ENCODE measurements at places on chromosomes 16 and 17.

DNA sequence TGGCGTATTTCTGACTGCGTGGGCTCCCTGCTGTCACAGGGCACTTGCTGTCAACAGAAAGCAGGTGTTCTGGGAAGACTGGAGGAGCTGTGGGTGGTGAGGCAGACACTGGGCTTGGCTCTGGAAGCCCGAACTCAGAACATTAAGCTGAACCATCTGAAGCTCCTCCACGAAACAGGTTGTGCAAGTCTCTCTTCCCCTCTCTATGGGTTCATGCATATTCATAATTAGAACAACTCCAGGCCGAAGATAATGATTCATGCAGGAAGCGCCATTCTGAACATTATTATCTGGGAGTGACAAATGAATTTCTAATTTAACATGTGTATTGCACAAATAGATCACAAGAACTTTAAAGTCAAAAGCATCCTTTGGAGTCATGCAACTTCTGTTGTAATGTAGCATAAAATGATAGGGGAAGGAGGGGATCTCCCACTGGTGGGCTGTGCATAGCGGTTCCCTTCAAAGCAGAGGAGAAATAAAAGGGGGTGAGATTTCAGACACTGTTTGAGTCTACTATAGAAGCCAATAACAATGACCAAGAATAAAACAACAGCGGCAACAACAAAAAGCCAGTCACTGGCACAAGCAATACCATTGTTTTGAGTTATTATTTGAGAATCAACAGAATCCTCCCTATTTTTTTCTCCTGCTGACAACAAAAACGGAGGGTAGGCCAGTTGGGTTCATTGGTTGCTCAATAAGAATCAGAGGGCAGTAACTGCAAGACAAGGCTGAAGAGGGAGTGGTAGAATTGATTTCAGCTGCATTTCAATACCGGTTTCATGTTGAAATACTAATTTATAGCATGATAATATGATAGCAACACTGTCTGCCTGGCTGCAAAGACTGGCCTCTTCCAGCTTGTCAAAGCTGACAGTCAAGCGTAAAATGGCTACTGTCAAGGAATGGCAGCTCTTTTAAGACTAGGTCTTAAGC lies 407.3 kb downstream of the XYLT1 start:
- DNase-seq = no peak

GRCh38 chr16:84454611-84455010 lies 49.8 kb downstream of the MEAK7 start:
- DNase-seq = no peak

DNA sequence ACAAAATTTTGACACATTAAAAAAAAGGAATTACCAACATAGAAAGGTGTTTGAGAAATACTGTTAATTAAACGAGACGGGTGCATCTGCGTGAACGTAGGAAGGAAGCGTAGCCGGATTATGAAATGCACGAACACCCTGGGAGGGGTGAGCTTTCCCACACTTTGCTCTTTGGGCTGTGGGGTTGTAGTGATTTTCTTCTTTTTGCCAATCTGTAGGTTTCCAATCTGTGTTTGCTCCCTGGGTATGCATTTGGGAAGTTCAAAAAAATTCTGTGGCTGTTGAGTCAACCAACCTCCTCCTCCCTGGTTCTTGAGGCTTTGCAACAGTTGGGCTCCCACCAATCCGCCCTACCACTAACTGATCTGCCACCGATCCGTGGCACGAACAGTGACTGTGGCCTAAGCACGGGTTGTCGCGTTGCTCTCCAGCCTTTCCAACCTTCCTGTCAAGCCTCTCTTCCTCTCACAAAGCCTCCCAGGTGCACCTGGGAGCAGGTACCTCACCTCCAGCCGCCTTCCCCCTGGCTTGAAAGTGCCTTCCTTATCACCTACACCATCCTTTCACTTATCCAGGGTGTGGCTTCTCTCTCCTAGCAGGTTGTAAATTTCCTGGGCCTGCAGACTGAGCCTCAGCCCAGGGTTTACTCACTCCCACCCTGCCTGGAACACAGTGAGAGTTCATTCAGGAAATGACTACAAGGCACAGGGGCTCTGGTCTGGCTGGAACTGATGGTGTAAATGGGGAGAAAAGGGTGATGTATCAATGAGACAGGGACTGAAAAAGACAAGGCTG lies 16.6 kb downstream of the RTN4RL1 start:
- DNase-seq = no peak

- DNase-seq = no peak
These were observed 56.3 kb downstream of the ARHGAP27 start for GRCh38 chr17:45376171-45377005.

- DNase-seq = no peak
These were observed 11.6 kb upstream of the TMEM100 start for GRCh38 chr17:55734128-55734781.

- DNase-seq = no peak
These were observed 1.0 kb downstream of the KAT8 start for GRCh38 chr16:31118223-31119155.

- DNase-seq = no peak
These were observed 92.0 kb downstream of the RBFOX3 start for GRCh38 chr17:79518585-79519523.

DNA sequence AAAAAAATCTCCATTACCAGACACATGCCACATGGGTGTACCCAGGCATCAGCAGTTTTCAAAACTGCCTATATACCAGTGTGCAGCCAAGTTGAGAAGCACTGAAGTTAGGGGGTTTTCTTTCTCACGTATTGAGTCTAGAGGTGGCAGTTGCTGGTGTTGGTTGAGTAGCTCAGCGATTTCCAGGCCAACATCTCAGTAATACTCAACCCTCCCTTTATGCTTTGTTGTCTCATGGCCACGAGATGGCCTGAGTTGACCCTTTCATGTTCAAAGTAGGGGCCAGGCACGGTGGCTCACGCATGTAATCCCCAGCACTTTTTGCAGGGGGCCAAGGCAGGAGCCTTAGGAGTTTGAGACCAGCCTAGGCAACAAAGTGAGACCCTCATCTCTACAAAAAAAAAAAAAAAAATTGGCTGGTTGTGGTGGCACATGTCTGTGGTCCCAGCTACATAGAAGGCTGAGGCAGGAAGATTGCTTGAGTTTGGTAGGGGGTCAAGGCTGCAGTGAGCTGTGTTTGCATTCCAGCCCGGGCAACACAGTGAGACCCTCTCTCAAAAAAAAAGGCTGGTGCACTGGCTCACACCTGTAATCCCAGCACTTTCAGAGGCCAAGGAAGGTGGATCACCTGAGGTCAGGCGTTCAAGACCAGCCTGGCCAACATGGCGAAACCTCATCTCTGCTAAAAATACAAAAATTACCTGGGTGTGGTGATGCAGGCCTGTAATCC lies 10.8 kb downstream of the LRRC3C start:
- no peak for DNase-seq

GRCh38 chr17:72477491-72477890 lies 356.7 kb downstream of the SOX9 start:
- DNase-seq = no peak

- DNase-seq = no peak
These were observed 68.6 kb upstream of the KIFC3 start for GRCh38 chr16:57870753-57871454.

- no peak for DNase-seq
These were observed 23.3 kb downstream of the CNP start for GRCh38 chr17:41989702-41990419.

DNA sequence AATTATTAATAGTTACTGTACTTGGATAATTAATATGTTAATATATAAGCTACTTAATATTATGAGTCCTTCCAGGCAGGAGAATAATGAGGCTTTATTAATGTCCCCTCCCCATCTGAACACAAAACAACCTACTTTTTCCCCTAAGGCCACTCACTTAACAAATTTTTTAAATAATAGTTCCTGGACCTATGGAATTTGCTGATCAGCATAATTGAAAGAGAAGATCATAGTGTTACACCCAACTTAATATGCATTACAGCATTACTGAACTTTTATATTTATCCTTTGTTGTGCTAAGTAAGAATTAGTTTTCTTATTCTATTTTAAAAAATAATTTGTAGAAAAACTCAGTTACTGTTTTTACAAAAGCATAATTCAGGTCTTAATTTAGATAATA lies 1537.7 kb upstream of the GOT2 start:
- no peak for DNase-seq

DNA sequence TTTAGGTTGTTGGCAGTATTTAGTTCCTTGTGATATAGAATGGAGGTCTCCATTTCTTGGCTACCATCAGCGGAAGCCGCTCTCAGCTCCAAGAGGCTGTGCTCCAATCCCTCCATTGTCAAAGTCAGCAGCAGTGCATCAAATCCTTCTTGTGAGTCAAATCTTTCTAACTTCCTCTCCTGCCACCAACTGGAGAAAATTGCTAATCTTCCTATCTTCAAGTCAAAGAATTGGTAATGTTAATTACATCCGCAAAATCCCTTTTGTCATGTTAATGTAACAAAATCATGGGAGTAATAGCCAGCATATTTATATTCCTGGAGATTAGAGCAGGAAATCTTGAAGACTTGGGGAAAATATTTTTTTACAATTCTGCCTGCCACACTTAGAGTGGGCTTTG lies 436.4 kb upstream of the DYNLRB2 start:
- no peak for DNase-seq

- DNase-seq = no peak
These were observed 14.0 kb downstream of the GDE1 start for GRCh38 chr16:19507867-19508266.

Data from renal cortex interstitium (tissue), 15 donors.